ENCODE measurements at places on chromosomes 4 and X.

DNA sequence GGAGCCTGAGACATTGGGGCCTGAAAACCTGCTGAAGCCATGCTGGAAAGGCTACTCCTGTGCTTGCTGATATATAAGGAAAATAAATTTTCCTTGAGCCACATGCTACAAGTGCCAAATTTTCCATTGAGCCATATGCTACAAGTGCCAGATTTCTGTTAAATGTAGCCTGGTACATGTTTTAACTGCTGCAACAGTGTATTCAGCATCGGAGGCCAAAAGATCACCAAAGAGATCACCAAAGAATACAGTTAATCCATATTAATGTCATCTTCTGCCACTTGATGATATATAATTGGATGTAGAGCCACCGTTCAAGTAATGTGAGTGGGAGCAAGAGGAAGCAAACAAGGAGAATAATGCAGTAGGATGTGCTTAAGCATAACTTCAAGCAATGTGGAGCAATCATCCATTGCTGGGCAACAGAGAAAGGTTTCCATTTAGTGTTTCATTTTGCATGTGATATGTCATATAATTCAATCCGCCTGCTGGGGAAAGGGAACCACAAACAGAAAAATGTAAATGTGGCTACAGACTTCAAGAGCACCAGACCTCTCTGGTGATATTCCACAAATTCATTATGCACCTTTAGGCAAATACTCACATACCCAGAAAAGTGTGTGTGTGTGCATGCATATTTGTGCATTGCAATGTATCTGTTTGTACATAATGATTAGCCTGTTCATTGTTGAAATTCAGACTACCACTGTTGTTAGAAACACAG lies 295.9 kb downstream of the KCNIP4 start:
- H3K27me3 ChIP-seq = no peaks in the 10 kb centered on the region
- H3K4me1 ChIP-seq = no peaks in the 10 kb centered on the region
- H3K27ac ChIP-seq = no peak overlapping the region
- DNase-seq = no peak
- H3K36me3 ChIP-seq = no peaks in the 10 kb centered on the region

DNA sequence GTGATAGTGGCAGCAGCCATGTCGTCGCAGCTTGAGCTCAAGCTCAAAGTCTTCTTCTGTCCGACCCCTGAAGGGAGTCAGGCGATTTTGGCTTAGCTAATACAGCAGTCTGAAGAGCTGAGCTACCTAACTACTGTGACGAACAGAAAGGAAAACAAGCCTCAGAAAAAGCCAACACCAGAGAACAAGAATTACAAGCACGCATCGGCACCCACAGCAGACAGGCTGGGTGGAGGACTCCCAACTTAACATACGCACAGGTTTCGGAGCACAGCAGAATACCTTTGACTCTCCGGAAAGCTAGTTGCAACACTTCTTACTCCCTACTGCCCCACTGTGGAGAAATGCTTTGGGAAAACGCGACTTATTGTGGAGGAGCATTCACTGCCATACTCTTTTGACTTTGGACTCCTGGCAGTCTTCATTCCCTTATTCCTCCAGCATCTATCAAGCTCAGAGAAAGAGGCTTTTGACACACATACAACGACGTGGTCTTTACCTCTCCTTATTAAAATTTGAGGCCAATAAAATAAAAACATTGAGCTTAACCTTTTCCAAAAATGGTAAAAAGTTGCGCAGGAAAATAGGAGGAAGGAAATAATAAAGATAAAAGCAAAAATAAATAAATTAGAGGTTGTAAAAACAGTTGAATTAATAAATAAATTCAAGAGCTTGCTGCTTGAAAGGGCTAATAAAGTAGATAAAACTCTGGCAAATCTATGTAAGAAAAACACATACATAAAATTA lies 41.3 kb upstream of the GPC3 start:
- no peak overlapping the region for H3K4me3 ChIP-seq
- peak overlapping the region; percentile 36 for H3K27ac ChIP-seq
- H3K27me3 ChIP-seq = peaks cover 4% of the 10 kb centered on the region
- no peak for DNase-seq

DNA sequence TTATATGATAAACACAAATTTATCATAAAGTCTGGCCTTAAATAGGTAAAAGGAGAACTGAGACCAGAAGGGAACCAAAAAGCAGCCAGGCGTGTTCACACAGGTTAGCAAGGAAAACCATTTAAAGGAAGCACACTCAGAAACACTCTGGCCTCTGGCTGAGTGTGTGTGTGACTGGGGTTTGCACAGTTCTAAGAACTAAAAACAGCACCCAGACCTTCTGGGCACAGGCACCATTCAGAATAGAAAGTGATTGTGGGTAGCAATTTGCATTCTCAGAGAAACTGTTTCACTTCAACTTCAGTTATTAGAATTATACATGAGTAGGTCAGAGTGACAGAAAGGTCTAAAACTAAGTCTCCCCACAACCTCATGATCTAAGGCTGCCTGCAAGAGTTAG lies 10.0 kb downstream of the GPR82 start:
- peak overlapping the region; percentile 88 for H3K27ac ChIP-seq
- no peaks in the 10 kb centered on the region for H3K36me3 ChIP-seq
- DNase-seq = peak; percentile 56
- peak overlapping the region; percentile 71 for H3K4me3 ChIP-seq

DNA sequence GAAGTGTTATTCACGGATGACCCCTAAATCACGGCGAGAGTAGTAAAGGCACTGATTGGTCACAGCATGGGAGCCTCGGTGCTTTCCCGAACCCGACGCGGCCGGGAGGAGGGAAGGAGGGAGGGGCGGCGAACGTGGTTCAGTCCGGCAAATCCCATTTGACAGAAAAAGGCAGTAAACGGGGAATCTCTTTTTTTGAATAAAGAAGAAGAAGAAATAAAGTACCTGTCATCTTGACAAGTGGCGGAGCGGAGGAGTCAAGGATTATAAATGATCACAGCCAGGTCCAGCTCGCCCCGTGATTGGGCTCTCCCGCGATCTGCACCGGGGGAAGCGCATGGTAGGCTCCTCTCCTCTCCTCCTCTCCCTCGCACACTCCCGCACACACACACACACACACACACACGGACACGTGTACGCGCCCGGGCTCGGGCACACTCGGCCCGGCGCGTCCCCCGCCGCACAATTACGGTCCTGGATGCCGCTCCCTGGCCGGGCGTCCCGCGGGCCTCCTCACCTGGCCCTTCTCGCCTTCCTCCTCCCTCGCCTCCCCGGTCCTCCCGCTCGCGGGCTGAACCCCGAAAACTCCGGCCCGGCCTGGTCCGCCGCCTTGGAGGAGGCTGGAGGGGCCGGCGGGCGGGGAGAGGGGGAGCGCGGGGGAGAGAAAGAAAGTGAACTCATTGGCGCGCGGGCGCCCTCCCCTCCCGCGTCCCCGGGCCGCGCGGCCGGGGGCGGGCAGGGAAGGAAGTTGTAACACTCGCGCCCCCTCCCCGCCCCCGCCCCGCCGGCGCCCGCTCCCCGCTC lies 99.2 kb upstream of the TENM3 start:
- peak overlapping the region; percentile 63 for H3K4me3 ChIP-seq
- DNase-seq = no peak
- H3K4me1 ChIP-seq = peaks cover 5% of the 10 kb centered on the region
- H3K27ac ChIP-seq = no peak overlapping the region

GRCh38 chr4:32094987-32095386 lies 1374.8 kb downstream of the PCDH7 start:
- no peaks in the 10 kb centered on the region for H3K27me3 ChIP-seq
- H3K36me3 ChIP-seq = no peaks in the 10 kb centered on the region
- no peak overlapping the region for H3K4me3 ChIP-seq
- no peak overlapping the region for H3K27ac ChIP-seq
- H3K4me1 ChIP-seq = no peaks in the 10 kb centered on the region

GRCh38 chr4:14132301-14132700 lies 504.8 kb upstream of the BOD1L1 start:
- no peaks in the 10 kb centered on the region for H3K36me3 ChIP-seq
- no peaks in the 10 kb centered on the region for H3K27me3 ChIP-seq
- H3K4me3 ChIP-seq = no peak overlapping the region
- H3K4me1 ChIP-seq = peaks cover 2% of the 10 kb centered on the region

GRCh38 chr4:10366628-10367027 lies 90.6 kb downstream of the ZNF518B start:
- no peak for DNase-seq
- no peak overlapping the region for H3K27ac ChIP-seq
- H3K4me3 ChIP-seq = no peak overlapping the region
- H3K4me1 ChIP-seq = no peaks in the 10 kb centered on the region
- no peaks in the 10 kb centered on the region for H3K36me3 ChIP-seq
- peaks cover 7% of the 10 kb centered on the region for H3K27me3 ChIP-seq

- H3K27me3 ChIP-seq = peaks cover 4% of the 10 kb centered on the region
- H3K4me3 ChIP-seq = no peak overlapping the region
- no peak overlapping the region for H3K27ac ChIP-seq
Measured at GRCh38 chrX:39174772-39175417, 373.6 kb downstream of the MID1IP1 start.

DNA sequence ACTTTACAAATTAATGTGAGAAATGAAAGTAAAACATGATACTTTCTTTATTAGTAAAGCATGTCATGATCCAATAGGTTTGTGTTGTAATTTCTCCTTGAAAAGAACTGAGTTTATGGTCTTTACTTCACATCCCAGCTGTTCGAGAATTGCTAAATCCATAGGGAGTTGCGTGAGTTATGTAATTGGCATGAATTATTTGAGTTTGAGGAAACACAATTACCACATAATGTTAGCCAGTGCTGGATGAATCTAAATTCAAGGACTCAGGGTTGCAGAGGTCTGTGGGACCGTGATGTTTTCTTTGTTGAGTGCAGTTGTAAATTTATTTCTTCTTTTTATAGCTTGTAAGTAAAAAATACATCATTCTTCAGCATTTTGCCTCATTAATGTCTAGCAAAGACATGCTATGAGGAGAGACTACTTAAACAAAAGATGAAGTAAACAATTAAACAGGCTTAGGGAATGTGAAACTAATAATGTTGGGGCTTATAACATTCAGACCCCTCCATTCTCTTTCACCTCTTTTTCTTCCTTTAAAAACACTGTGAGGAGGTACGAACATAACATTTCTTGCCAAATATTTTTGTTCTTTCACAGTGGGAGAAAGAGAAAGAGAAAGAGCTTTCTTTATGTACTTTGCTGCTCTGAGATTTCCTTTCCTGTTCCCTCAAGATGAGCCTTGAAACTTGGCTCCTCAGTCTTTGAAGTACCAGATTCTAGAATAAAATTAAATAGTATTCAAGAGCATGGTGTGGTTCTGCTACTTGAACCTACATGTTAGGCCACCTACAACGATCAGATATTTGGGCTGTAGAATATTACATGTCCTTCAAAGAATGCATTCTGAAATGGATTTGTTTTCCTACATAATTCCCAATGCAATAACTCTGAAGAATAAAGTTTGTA lies 159.6 kb upstream of the ANK2 start:
- H3K4me3 ChIP-seq = peak overlapping the region; percentile 39
- peaks cover 2% of the 10 kb centered on the region for H3K4me1 ChIP-seq
- no peak for DNase-seq
- no peak overlapping the region for H3K27ac ChIP-seq
- H3K27me3 ChIP-seq = no peaks in the 10 kb centered on the region

DNA sequence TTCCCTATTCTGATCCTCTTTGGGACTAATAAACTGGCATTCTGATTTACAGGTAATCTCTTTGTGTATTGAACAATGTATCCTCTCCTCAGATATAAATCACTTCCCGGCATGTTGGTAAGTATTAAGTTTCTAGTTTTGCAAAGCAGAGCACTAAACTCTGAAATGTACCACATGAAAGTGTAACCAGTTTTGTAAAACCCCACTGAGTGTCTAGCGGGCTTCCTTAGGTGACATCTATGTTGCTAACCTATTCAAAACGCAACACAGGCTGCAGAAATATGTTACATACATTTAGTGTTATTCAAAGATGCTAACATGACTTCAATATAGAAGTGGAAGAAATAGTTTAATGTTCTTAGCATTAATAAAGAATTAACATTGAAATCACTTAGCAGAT lies 25.2 kb downstream of the DNAJB14 start:
- H3K4me1 ChIP-seq = no peaks in the 10 kb centered on the region
- H3K27ac ChIP-seq = no peak overlapping the region
- no peak overlapping the region for H3K4me3 ChIP-seq
- DNase-seq = no peak

GRCh38 chr4:156571146-156571545 lies 400.5 kb downstream of the PDGFC start:
- H3K4me3 ChIP-seq = no peak overlapping the region
- no peaks in the 10 kb centered on the region for H3K4me1 ChIP-seq
- H3K27ac ChIP-seq = no peak overlapping the region
- no peak for DNase-seq
- no peaks in the 10 kb centered on the region for H3K27me3 ChIP-seq

DNA sequence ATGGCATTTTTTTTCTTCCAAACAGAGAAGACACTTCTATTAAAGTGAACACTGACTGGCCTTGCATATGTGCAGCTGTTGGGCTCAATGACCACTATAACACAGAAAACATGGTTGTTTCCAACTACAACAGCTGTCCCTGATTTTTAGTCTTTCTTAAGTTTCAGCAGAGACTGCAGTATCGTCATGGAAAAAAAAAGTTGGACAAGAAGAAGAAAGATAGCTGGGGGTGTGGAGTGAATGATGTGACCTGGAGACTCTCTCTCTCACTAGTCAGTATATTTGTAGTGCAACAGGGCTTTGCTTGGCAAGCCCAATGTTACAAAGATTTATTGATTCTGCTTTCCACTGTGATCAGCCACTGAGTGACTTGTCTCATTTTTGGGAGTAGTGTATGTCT lies 29.5 kb upstream of the C4orf54 start:
- no peak overlapping the region for H3K27ac ChIP-seq
- H3K4me3 ChIP-seq = no peak overlapping the region
- H3K4me1 ChIP-seq = no peaks in the 10 kb centered on the region
- peaks cover 2% of the 10 kb centered on the region for H3K36me3 ChIP-seq
- peaks cover 8% of the 10 kb centered on the region for H3K27me3 ChIP-seq

DNA sequence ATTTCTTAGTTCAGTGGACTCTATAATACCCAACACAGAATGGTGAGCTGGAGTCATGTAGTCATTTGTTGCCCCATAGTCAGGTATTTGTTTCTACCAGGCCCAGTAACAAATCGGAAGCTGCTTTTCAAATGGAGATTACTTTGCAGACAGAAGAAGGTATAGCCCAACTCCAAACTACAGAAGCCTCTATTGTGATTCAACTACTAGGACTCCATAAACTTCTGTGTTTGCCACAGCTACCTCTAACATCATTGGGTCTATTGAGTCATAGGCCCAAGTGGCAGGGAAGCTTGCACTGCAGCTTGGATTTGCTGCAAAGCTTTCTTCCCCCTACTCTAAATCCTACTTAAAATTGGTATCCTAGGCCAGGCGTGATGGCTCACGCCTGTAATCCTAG lies 148.8 kb upstream of the STK26 start:
- peaks cover 2% of the 10 kb centered on the region for H3K4me1 ChIP-seq
- no peak overlapping the region for H3K4me3 ChIP-seq
- peaks cover 1% of the 10 kb centered on the region for H3K36me3 ChIP-seq
- DNase-seq = no peak
- no peaks in the 10 kb centered on the region for H3K27me3 ChIP-seq
- no peak overlapping the region for H3K27ac ChIP-seq

GRCh38 chr4:7938609-7939376 lies 868 bp downstream of the AFAP1 start:
- H3K27me3 ChIP-seq = peaks cover 18% of the 10 kb centered on the region
- DNase-seq = no peak
- H3K27ac ChIP-seq = no peak overlapping the region
